ENCODE measurements at places on chromosomes 5 and 9.
A peak's percentile ranks its signal among the peaks of the same experiment; 100 is the strongest.

- no peak for DNase-seq
Observed at GRCh38 chr9:137843355-137843754, 34.2 kb upstream of the CACNA1B start.

DNA sequence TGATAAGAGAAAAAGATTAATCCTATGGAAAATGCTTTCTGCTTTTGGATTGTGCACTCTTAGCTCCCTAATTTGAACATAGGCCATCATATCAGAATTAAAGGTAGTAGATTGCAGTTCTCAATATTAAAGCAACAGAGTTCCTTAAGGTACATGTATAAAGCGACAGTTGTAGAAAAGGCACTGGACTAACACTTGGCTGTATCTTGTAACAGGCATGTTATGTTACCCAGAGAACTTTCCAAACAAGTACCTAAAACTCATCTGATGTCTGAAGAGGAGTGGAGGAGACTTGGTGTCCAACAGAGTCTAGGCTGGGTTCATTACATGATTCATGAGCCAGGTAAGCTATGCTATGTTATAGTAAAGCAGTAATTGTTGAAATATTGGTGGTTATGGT lies 3.3 kb upstream of the SECISBP2 start:
- DNase-seq: no peak

- DNase-seq: no peak
Observed at GRCh38 chr9:87751868-87752267, 25.9 kb downstream of the CTSL start.

DNA sequence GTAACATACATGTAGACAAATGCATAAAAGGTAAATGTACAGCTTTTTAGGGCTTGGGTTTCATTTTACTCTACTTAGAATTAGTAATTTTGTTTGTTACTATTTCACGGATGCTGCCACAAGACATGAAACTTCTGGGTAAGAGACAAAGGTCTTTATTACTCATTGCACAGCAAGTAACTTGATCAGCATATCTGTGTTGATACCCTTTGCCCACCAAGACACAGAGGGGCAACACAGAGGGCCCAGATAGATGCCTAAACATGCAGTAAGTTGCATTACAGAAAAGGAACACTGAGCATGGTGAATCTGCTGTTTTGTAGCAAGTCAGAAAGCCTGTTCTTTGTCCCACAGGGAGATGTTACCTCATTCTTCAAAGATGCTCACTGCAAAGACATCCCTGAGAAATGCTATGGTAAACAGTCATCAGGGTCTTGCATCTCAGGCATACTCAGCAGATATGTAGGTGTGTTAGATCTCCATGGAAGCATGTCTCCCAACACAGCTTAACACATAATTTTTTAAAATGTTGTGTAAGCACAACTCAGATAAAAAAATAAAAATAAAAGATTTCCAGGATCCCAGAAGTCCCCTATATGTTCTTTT lies 10.3 kb downstream of the ITGA2 start:
- no peak for DNase-seq

- no peak for DNase-seq
Observed at GRCh38 chr5:174320051-174320450, 274.5 kb downstream of the NSG2 start.

DNA sequence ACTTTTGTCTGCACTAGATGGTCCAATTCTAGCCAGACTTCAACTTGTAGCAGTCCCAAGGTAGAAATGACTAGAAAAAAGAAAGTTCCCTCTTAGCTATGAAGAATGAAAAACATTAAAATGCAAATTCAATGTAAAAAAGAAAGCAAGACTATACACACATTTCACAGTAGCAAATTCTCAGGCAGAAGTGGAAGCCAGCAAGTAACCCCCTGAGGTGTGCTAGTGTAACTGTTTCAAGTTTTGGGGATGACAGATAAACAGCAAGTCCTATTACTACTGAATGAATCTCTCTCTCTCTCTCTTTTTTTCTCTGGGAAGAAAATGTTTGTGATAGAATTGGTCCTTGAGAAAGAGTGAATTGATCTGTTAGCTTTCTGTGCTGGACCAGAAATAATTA lies 185.6 kb downstream of the EFNA5 start:
- DNase-seq: no peak

GRCh38 chr9:130327781-130328348 lies 62.3 kb downstream of the HMCN2 start:
- peak; percentile 24 for DNase-seq

DNA sequence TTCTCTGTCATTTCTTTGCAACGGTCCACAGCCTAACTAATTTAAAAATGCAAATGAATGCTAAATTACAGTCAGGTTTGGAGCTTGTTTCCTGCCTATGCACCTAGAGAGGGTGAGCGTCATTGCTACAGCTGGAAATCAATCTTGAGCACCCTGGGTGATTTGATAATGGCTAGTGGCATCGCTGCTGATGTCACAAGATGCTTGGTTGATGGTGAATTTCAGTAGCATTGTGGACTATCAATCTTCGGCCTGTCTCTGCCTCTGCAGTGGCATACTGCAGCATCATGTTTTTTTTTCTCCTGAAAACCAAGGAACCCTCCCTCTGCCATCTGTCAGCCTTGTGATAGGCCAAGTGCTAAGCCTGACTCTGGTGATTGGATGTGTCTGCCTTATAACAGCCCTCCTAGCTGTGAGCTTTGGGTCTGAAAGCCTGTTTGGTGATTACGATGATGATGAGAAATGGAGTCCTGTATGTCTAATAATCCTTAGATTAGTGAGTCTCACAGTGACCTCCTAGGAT lies 75.3 kb downstream of the NMUR2 start:
- no peak for DNase-seq

DNA sequence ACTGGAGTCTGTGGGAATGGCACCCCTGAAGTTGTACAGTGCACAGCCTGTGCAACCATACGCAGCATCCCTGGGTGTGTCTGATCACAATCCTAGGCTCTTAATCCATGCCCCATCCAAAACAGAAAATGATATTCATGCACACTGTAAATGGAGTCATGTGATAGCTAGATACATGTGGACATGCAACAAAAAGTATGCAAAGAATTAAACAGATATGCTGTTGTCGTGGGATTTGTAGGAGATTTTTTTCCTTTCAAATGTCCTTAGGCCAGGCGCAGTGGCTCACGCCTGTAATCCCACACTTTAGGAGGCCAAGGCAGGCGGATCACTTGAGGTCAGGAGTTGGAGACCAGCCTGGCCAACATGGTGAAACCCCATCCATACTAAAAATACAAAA lies 36.1 kb downstream of the PRRX2 start:
- DNase-seq: peak; percentile 40

DNA sequence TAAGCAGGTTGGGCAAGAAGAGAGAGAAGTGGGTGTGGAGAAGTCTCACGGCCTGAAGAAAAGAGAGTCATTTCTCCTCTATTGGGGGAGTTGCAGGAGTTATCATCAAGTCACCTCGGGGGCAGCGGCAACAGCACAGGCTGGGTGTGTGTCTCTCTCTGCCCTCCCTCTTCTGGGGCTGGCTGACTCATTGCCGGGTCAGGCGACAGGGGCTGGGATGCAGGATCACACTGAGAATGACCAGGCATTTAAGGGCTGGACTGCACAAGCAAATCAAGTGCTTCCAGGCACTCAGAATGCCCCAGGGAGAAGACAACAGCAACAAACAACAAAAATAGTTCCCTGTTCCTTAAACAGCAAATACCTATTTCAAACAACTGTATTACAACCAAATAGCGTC lies 6.3 kb upstream of the EQTN start:
- DNase-seq: peak; percentile 2

- DNase-seq: no peak
Observed at GRCh38 chr5:55222985-55223811, 3.9 kb downstream of the MCIDAS start.

DNA sequence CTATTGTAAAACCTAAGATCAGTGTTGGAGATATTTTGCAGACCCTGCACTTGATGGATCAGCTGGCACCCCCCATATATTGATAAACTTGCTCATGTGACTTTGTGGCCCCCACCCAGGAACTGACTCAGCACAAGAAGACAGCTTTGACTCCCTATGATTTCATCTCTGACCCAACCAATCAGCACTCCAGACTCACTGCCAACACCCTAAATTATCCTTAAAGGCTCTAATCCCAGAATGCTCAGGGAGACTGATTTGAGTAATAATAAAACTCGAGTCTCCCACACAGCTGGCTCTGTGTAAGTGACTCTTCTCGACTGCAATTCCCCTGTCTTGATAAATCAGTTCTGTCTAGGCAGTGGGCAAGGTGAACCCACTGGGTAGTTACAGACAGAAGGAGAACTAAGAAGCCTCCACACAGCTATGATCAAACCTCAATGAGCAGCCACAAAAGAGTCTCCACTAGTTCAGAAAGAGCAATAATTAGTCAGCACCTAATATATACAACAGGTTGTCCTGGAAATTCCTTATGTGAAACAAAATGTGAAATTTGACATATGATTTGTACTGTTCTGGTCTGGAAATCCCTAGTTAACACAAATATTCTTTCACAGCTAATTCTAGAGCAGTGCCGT lies 52.2 kb downstream of the ACTL7B start:
- no peak for DNase-seq

DNA sequence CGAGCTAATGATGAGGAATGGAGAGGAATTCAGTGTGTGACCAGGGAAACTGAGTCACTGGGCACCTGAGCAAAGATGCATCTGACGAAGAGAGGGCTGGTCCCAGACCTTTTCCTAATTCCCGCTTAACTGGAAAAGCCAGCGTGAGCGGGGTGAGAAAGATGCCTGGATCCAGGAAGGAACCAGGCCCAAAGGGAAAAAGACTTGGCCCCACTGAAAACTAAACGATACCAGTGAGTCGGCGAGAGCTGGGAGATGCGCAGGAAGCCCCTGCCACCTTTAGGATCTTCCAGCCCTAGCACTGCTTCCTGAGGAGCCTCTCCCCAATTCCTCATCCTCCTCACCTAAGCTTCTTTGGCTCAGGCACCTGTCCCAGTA lies 499 bp upstream of the FCHSD1 start:
- DNase-seq: no peak

DNA sequence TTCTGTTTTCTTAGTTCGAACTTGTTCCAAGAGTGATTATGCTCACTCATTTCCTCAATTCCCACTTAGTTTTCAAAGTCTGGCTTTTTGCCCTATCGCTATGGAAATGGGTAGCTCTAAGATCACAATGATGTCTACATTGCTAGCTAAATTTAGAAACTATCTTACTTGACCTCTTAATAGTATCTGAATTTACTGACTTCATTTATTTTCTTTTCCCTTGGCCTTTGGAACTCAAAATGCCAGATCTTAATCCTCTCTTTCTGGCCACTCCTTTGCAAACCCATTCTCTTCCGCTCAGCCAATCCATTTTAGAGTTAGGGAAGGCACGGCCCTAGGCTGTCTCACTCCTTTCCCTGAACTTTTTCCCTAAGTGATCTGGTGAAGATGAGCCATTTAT lies 137.0 kb downstream of the FER start:
- peak; percentile 42 for DNase-seq

GRCh38 chr5:154397652-154398406 lies 48.0 kb upstream of the SAP30L start:
- no peak for DNase-seq

DNA sequence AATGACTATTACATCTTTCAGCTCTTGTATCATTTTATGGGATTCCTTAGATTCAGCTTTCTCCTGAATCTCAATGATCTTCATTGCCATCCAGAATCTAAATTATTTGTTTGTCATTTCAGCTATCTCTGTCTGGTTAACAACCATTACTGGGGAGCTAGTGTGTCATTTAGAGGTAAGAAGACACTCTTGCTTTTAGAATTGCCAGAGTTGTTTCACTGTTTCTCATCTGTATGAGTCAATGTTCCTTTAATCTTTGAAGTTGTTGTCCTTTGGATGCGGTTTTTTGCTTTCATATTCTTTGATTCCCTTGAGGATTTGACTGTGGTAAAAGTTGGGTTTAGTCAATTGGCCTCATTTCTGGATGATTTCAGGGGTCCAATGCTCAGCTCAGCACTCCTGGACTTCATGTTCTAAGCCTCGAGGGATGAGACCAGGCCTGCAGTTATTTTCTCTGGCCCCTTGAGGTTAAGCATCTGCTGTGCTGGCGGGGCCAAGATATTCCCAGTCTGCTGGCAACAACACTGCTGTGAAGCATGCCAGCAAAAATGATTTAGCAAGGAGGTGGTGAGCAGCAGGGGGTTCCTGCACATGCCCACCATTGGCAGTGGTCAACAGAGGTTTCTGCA lies 102.4 kb upstream of the PCSK5 start:
- DNase-seq: peak; percentile 62

GRCh38 chr9:17536027-17536426 lies 42.8 kb upstream of the SH3GL2 start:
- no peak for DNase-seq

DNA sequence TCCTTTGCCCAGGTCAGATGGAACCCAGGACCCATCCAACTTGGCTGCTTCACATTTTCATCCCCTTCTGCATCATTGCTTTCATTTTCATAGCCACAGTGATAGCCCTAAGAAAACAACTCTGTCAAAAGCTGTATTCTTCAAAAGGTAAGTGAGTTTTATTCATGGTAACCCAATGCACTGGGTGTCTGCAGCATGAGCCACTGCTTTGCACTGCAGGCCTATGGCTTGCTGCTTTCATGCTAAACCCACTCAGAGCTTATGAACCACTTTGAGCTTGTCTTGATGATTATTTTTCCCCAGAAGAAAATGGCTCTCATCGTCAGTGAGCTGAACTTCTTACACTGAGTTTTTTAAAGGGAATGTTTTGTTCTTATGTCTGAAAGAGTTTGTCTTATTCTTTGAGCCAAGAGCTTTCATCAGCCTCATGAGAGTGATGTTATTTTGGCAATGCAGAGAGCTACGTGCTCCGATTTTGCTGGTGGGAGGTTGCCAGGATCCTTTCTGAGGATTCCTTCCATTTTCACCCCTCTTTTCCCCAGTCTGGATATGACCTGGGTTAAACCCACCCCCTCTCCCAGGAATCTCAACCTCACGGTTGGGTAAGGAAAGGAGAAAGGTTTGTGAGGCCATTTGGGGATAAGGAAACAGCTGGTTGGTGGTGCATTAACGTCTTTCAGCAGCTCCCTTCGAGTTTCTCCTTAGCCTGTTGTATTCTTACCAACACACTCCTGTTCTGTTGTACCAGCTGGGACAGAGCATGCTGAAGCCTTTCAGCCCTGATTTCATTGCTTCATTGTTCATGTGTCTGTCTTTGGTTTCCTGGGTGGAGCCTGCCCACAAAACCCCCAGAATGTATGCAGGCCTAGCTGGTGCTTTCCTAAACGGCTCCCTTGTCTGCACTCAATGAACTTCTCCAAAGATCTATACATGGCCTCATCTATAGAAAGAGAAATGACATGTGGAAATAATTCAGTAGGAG lies 47.6 kb downstream of the PDCD1LG2 start:
- no peak for DNase-seq

DNA sequence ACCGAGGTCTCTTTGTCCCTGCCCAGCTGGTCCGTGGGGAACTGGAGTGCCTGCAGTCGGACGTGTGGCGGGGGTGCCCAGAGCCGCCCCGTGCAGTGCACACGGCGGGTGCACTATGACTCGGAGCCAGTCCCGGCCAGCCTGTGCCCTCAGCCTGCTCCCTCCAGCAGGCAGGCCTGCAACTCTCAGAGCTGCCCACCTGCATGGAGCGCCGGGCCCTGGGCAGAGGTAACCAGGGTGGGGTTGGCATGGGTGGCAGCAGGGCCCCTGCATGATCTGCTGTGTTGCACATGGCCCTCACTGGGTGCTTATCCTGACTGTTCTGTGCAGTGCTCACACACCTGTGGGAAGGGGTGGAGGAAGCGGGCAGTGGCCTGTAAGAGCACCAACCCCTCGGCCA lies 119.2 kb upstream of the ICE1 start:
- DNase-seq: no peak

GRCh38 chr9:127580366-127580765 lies 31.7 kb upstream of the STXBP1 start:
- DNase-seq: no peak
